SIG-M5 (cell line): ENCODE measurements at places on chromosomes 4 and X.

- DNase-seq, result no peak
These were observed 14.3 kb downstream of the TAF9B start for GRCh38 chrX:78125148-78125547.

DNA sequence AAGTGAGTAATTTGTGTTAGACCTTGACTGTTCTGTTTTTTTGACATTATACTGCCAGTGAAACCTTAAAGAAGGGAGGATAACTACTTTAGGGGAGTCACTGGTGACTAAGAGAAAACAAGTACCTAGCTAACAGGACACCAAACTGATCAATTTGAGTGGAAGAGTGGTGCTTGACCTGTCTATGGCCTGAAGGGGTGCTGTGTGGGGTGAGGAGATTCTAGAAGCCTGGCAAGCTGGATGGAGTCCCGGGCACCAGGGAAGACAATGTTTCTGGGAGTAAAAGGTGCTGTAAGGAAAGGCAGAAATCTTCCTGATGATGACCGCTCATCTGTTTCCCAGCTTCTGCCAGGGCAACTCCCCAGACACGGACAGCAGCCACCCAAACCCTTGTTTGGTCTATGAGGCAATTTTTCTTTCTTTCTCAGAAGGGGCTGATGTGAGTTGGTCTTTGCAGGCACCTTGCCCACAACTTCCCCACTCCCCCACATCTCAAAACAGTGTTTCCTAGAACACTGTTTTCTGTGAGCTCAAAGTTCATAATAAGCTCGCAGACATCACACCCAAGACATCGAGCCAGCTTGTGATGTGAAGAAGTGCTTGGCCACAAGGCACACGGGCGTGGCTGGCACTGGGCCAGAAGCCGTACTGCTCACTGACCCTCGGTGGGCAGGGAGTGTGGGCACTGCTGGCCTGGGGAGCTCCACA, 4.6 kb downstream of the TXK start:
- DNase-seq, result no peak

DNA sequence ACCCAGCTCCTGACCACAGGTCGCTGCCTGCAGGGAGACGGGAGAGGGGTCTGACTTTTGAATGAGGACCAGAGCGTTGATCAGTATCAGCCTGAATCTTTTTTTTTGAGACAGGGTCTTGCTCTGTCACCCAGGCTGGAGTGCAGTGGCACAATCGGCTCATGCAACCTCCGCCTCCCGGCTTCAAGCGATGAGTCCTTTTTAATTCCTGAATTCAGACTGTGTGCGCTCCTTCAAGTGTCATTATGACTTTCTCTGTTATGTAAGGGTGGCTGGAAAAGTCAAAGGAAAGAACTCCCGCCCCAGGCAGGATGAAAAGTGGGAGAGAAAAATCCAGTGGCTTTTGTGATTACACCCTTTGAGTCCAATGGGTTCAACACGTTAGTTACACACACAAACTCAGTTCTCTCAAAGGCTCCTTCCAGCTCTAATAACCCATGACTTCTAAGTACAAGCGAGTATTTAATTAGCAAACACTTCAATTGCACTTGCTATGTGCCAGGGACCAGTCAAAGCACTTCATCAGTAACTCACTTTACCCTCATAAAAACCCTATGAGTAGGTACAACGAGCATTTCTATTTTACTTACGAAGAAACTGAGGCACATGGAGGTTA, 44.4 kb downstream of the PDHA1 start:
- no peak for DNase-seq

DNA sequence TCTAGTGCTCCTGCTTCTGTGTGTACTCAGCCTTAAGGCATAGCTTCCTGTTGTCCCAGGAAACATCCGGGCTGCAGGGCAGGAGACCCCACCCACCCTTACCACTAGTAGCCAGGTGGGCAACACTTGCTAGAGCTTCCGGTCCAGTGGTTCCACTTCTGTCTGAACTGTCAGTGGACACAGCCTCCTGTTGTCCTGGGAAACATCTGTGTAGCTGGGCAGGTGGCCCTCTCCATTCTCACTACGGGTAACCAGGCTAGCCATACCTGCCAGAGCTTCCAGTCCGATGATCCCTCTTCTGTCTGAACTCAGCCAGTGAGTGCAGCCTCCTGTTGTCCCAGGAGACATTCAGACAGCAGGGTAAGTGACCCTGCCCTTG, 372.2 kb downstream of the INPP4B start:
- DNase-seq, result no peak

GRCh38 chr4:44720371-44720770, 6.0 kb downstream of the GNPDA2 start:
- no peak for DNase-seq

DNA sequence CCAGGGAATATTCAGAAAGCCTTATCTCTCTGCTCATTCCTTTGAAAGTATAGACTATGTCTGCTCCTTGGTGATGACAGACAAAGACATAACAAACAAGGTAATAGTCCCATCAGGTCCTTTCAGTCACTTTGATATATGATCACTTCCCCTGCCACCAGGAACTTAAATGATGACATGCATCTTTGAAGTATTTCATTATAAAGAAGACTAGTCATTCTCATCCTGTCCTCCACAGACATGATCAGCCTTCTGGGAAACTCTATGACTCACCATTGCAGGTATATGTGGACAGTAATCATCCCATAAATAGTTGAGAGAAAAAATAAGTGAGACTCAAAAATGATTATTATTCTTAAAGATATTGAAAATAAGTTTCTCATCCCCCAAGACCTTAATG, 117.5 kb upstream of the VCX2 start:
- DNase-seq, result no peak

DNA sequence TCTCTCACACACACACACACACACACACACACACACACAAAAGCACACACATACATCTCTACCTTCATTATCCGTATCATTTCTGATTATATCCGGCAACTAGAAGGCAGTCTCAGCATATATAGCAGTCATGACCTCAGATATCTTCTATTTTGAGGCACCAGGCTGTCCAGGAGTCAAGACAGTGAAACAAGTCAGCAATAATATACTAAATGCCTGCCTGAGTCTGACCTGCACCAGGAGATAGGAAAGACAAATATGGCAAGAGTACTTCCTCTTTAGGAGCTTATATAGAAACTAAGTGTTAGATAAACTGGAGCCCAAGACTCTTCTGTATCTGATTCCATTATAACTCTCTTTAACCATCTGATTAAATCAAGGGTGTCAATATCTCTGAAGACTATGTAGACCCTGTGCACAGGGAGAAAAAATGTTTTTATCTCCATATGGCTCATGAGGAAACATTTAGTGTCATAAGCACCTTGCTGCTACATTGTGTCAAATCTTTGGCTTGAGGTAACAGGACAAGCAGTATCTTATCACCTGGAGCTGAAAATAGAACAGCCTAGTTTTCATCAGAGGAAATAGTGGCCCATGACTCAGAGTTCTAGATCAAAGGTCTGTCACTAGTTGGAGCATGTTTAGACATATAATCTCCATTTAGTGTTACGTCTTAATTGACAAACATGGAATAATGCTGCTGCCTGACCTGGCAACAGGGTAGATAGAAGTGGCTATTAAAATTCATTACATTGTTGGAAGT, 27.0 kb upstream of the FAM47B start:
- no peak for DNase-seq

GRCh38 chr4:87409420-87409939, 12.9 kb upstream of the NUDT9 start:
- DNase-seq, result no peak

DNA sequence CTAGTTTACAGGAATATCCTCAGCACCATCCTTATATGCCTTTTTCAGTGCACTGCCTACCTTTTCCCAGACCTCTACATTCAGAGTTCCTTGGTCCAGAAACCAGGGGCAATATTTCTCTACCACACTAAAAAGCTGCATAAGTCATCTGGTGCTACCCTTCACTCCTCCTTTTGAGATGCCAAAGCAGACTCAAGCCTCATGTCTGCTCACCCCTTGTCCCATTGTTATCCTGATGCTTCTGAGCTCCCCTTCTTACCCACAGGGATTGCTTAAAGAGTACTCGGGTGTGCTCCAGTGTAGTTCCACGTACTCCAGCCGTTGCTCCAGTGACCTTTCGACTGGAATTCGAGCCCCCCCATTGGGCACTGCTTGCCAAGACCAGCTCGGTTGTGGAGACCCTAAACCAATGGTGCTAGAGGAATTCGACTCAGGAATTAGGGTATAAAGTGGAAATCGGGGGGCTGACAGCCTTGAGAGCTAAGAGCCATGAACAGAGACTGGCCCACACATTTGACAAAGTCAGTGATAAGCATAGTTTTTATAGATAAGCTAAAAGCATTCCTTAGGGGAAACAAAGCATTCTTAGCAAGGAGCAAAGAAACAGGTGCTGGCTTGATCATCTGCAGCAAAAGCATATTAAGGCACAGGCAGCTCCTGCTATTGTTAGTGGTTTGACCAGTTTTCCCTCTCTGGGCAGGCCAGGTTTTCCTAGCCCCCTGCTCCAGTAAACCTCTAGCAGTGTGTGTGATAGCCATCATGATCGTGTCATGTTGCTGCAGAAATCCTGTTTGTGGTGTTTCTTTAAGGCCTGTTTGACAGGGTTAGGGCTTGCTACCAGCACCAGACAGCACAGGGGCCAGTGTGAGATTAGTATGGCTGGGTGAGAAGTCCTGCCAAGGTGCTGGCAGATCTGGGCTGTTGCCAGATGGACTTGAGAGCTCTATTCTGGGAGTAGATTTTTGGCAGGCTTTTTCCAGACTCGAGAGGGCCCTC, 57.5 kb upstream of the WDR1 start:
- DNase-seq, result no peak

- no peak for DNase-seq
These were observed 304.0 kb upstream of the BMP3 start for GRCh38 chr4:80726471-80726870.

DNA sequence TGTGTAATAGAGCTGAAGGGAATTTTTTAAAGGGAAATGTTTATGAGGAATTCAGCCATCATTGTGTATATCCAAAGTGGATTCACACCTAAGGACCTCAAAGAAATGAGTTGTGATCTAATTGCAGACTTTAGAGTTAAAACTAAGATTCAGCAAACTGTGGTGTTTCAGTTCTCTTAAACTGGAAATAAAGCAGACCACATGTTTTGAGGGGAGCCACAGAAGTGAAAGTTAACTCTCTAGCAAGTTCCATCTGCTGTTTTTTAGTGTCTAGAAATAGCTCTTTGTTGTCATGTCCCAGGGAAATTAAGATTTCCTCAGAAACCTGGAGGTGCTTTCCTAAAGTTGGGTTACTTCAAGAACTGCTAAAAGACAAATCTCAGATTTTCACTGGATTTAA, 97.3 kb upstream of the DDX3X start:
- DNase-seq, result no peak

- DNase-seq, result no peak
These were observed 6.5 kb upstream of the GLRA3 start for GRCh38 chr4:174835536-174835935.

GRCh38 chr4:54255881-54256280, 26.8 kb downstream of the PDGFRA start:
- DNase-seq, result no peak

DNA sequence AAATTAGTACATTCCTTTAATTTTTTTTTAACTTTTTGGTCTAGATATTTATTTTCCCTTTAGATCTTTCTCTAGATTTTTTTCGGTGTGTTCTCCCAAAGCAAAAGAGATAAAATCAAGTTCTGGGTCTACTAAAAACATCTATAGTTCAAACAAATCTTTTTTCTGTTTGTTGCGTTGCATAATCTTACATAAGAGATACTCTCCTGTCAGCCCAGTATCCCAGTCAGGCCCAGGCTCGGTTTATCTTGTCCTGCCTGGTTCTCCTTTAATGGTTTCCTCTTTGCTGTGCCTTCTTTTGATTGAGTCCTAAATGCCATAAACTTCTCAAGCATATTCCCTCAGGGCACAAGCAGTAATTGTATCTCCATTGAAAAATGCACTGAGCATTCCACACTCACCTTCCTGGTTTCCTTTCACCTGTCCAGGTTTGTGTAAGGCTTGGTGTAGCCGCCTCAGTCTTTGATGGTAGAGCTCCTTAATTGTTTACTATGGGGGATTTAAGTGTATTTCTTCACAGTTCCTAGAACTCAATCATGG, 104.9 kb downstream of the TMEM131L start:
- no peak for DNase-seq

DNA sequence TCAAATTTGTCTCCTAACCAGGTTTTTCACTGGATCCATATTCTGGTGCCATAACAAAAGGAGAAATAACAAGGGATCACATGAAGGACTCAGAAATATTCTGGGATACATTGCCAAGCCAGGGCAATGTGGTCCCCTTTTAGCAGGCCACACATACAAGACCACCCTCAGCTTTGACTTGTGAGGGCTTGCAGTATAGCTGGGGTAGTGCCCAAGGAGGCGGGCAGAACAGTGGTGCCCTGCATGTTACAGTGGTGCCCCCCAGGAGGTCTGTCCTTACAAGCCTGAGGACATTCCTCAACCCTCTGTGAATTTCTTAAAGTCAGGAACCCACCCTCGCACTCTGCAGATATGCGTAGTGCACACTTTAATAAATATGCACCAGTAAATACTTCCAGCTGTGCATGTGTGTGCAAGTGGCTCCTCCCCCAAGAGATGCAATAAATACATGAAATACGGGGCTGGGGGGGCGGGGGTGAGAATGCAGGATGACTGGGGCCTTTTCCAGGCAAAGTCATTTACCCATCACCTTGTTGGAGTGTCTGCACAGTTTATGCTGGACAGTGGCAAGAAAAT, 34.4 kb upstream of the TBL1X start:
- no peak for DNase-seq

- DNase-seq, result no peak
These were observed 110.3 kb upstream of the KIT start for GRCh38 chr4:54547299-54548097.

DNA sequence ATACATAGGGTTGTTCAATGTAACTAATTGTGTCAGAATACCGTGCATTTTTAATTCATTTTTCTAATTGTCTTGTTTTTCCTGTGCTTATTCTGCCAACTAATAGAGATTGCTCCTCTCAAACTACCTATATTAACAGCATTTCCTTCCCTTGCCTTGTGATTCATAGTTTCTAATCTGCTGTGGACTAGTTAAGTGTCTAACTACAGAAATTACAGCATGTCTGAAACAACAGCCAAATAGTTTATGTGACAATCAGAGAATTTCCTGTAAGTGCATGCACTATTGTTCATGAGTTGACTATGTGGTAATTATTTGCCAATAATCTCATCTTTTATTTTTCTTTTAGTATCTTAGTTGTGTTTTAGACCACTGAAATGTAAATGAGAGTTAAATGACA, 4.1 kb upstream of the SEC24B start:
- DNase-seq, result no peak

DNA sequence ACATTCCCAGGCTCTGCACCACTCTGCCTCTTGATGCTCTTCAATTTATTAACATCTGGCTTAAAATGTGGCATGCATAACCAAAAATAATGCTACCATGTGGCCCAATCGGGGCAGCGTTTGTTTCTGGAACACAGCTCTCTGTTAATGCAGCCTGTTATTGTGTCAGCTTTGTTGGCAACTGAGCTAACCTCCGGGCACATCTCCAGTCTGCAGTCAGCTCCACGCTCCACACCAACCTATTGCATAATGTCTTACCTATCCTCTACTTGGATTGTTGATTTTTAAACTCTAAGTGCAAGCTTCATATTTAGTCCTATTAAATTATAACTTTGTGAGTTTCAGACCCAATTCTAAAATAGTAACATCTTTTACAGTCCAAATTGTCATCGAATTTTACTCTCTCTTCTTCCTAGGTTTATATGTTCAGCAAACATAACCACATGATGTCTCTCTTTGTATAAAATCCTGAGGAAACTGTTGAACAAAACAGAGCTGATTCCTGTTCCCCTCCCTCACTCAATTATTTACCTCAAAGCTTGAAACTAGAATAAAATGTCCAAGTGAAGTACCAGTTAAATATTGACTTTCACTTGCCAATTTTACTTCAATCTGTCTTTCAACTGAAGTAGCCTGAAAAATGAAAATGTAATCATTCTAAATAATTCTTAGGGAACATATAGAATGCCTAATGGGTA, 92.2 kb upstream of the RAPGEF2 start:
- no peak for DNase-seq
